ENCODE measurements at places on chromosomes 3 and 15.

- no peak for DNase-seq
Measured at GRCh38 chr3:82177774-82178173, 416.3 kb upstream of the GBE1 start.

GRCh38 chr3:86182606-86183005 is 808.3 kb downstream of the VGLL3 start:
- no peak for DNase-seq

- no peak for DNase-seq
Measured at GRCh38 chr15:33425142-33425541, 114.4 kb downstream of the RYR3 start.

GRCh38 chr3:108546692-108547091 is 36.3 kb upstream of the MYH15 start:
- DNase-seq, result no peak

- DNase-seq, result no peak
Measured at GRCh38 chr3:129994883-129995559, 20.5 kb downstream of the TRH start.
